IPS-NIHi11 (cell line): ENCODE measurements at places on chromosomes 3 and 15.

DNA sequence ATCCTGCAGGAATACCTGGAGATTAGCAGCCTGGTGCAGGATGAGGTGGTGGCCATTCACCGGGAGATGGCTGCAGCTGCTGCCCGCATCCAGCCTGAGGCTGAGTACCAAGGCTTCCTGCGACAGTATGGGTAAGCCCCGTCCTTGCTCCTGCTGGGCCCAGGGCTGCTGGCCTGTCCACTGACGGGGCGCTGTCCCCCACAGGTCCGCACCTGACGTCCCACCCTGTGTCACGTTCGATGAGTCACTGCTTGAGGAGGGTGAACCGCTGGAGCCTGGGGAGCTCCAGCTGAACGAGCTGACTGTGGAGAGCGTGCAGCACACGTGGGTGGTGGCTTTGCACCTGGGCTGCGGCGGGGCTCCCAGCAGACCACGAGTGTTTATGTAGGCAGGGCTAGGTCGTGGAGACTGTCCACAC lies 5.0 kb downstream of the FES start:
- DNase-seq = no peak

GRCh38 chr3:30199096-30199759 lies 407.2 kb upstream of the TGFBR2 start:
- DNase-seq = peak; percentile 61

GRCh38 chr15:31554261-31554660 lies 227.6 kb downstream of the KLF13 start:
- no peak for DNase-seq

- no peak for DNase-seq
These were observed 32.6 kb downstream of the PLS1 start for GRCh38 chr3:142628801-142629200.

DNA sequence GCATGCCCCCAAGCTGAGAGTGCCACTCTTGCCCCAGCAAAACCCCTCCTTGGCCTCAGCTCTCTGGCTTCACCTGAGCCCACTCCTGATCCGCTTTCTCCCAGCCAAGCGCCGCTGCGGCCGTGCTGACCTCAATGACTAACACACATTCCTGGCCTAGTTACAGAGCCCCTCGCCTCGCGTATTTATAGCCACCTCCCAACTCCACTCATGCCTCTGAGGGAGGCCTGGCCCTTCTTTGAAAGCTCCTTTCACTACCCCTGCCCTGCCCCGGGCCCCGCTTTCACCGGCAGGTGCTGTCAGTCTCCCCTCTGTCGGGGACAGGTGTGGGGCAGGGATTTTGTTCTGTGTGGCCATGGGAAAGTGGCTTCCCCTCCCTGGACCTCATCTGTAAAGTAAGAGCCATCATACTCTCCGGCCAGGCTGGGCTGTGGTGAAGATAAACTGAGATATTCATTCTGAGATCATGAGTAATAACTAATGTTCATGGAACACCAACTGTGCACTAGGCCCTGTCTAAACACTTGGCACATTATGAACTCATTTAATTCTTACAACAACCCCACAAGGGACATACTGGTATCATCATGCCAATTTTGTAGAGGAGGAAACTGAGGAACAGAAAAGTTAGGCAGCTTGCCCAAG lies 13.2 kb upstream of the ATP2B2 start:
- DNase-seq = no peak

- DNase-seq = peak; percentile 84
These were observed at the start of gene MEIS2 for GRCh38 chr15:37100109-37100965. MEIS2 (minus strand) TSS chr15:37100549; CDS start chr15:37099466, 1,083 bp downstream.

- no peak for DNase-seq
These were observed 38.1 kb downstream of the LPP start for GRCh38 chr3:188192034-188192433.

DNA sequence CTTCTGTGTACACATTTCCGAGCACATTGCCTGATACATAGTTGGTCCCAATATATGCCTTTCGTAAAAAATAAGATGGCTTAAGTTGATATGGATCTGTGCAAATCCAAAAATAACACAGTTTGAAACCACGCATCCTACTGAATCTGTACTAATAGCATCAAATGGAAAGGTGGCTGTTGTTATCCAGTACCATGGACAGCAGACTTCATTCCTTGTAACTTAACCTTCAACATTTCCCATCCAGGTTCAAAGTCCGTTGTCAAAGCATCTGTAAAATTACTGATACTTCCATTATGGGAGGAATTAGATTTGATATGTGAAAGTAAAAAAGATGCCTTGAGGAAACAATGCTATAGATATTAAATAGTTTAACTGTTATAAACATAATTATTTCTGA lies 65.5 kb upstream of the C3orf49 start:
- peak; percentile 68 for DNase-seq

DNA sequence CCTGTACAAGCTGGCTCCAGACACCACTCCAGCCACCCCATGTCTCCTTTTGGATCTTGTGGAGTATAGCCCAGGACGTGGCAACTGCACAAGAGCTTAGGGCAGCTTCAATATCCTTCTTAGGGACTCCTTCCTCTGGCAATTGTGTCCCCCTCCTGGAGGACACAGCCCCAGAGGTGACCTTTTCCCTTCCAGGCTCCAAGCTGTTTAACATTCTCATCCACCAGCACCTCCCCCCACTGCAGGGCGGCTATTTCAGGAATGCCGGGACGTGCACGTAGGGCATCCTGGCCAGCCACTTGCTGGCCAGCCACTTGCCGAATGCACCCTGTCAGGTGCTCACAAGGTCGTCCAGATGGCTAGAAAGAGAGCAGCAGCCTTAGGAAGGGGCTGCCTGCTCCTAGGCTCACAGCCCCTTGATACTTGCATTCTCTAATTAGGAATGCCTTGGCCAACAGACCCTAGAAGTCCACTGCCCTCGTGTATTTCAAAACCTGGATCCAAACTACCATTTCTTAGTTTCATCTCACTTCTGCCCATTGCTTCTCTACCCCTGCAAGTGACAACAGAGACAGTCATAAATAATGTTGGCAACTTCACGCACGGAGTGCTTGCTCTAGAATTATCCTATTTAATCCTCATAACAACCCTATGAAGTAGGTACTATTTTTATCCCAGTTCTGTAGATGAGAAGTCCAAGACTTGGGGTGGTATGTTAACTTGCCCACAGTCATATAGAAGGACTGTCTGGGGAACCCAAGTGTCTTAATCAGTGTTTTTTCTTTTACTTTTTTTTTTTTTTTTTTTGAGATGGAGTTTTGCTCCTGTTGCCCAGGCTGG lies 24.5 kb upstream of the IDH2 start:
- peak; percentile 82 for DNase-seq

GRCh38 chr3:113532698-113533533 lies 561 bp downstream of the SIDT1 start:
- peak; percentile 55 for DNase-seq

- DNase-seq = no peak
These were observed 115.6 kb upstream of the MANF start for GRCh38 chr3:51269466-51269865.

- no peak for DNase-seq
These were observed 97.5 kb upstream of the KLHL25 start for GRCh38 chr15:85892232-85892631.

DNA sequence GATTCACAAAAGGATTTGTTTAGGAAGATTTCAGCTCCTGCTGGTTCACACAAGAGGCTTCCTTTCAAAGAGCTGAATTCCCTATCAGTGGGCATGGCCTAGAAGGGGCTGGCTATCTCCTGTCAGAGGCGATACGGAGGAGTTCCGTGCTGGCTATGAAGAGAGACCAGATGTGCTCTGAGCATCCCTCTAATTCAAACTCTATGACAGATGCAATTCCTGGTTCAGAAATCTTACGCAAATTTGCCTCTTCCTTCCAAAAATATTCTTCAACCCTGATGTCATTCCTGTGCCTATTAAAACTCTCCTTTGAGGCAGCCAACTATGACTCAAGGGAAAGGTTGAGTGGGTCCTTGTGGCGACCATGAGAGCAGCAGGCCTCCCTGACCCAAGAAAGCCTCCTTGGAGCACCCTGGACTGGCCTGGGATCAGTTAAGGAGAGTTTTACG lies 139.3 kb upstream of the HES1 start:
- peak; percentile 39 for DNase-seq

- DNase-seq = no peak
These were observed 95.7 kb downstream of the DLG1 start for GRCh38 chr3:197202694-197203093.

GRCh38 chr3:116707531-116707930 lies 2.0 kb upstream of the TUSC7 start:
- no peak for DNase-seq

- DNase-seq = no peak
These were observed 44.1 kb downstream of the CTXND1 start for GRCh38 chr15:80207887-80208286.

DNA sequence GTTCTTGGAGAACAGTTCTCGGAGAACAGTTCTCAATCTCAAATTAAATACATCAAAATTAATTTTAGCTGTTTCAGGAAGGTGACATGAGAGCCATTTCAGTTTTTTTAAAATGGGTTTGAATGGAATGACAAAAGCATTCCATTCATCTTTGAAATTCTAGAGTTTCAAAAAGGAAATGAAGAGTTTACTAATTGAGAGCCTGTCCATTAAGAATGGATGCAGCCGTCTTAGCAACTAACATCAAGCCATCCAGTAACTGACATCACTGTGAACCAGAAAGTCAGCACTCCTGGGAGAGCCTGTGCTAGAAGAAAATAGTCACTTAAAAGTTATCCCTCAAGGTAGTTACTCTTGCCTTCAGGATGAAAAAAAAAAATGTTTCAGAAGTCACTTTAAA lies 47.0 kb upstream of the FSTL1 start:
- no peak for DNase-seq

- DNase-seq = no peak
These were observed 41.5 kb downstream of the RBP2 start for GRCh38 chr3:139434764-139435307.

- peak; percentile 63 for DNase-seq
These were observed 627 bp downstream of the DUSP7 start for GRCh38 chr3:52055537-52056351.

GRCh38 chr15:94749811-94750617 lies 518.7 kb downstream of the MCTP2 start:
- no peak for DNase-seq

- DNase-seq = peak; percentile 74
These were observed 389.5 kb downstream of the LRTM1 start for GRCh38 chr3:54538346-54538745.

DNA sequence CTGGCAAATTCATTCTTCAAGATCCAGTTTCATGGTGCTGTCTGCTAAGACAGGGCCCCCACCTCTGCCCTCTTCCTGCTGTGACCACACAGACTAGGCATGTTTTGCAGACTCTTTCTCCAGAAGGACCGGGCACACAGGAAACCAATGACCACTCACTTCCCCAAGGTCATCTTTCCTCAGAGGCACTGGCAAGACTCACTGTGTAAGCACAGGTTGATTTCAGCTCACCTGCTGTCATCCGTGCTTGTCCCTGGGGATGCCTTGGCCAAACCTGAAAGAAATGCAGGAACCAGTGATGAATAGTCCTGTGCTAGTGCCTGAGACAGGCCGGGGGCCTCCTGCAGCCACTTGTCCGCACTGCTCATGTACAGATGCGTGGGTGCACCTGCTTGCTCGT lies 33.5 kb downstream of the ALS2CL start:
- DNase-seq = peak; percentile 10

- DNase-seq = no peak
These were observed 168.3 kb upstream of the GBE1 start for GRCh38 chr3:81929697-81930096.

- DNase-seq = no peak
These were observed 101.4 kb upstream of the TLE3 start for GRCh38 chr15:70199124-70199482.

DNA sequence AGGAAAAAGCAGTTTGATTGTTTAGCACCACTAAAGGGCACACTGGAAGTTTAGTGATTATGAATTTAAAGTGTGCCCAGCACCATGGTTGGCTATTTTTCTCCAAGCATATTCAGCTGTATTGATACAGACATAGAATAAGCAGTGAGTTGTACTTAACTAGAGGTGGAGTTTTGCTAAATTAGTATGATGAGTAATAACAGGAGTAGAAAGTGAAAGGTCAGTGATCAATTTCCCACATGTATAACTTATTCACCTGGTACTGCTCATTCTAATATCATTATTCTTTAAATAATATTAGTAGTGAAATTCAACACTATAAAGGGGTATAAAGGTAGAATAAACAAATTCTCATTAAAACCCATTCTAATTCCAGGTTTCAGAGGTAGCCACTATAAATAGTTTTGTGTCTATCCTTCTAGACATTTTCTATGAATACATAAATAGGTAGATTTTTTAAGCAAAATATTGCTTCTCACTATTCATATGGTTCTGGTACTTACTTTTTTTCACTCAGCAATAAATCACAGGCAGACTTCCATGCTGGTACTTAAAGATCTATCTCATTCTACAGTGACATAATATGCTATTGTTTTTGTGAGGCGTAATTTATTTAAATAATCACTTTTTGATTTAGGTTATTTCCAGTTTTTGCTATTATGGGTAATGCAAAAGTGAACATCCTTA lies 732.9 kb downstream of the VGLL3 start:
- DNase-seq = no peak

DNA sequence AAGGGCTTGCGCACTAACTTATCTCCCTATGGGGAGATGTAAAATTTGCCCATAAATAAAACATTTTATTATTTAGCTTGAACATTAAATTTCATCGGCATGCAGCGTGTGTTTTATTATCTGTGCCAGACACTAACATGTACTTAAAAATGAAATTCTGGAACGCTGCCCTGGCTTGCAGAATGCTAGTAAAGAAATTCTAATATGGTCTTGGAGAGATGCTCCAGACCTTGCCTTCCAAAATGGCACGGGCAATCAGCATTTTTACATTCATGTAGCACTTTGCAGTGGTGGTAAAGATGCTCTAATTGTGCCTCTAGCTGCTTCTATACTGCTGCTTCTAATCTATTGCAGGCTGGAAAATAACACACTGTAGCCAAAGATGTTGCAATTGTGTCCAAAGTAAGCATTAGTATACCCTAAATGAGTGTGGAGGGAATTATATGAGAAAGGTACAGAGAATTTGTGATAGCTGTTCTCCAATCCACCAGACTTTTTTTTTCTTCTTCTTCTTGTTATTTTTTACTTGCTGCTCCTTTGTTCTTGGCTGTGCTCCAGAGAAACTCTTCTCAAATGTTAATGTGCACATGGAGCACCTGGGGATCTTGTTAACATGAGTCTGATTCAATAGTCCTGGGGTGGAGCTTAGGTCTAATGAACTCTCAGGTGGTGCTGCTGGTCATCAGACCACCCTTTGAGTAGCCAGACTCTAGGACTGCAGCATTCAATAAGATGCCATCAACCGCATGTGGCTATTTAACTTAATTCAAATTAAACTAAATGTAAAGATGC lies 47.3 kb downstream of the CRABP1 start:
- no peak for DNase-seq

- DNase-seq = no peak
These were observed 20.4 kb downstream of the RBP1 start for GRCh38 chr3:139518926-139519842.

DNA sequence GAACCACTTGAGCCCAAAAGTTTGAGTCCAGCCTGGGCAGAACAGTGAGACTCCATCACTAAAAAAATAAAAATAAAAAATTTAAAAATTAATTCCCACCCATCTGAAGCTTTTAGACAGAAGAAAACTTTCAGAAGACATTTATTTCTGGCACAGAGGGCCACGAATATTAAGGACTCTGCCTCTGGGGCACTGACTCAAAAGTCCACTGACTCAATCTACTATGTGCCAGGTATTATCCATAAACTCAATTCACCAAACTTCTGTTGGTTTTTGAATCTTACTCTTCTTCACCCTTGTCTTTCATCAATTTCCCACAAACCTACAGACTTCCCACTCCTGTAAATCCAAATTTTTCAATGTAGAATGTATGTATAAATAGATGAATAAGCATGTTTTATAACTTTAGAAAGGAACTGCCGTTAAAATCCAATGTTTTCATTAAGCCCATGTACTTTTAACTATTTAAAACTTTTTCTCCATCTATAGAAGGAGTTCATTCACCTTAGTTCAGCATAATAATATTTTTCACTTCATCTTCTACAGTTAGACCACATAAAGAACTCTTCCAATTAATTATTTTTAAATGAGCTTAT lies 19.9 kb downstream of the ATP13A3 start:
- no peak for DNase-seq
